ENCODE measurements at places on chromosomes 5 and 9.
A peak's percentile ranks its signal among the peaks of the same experiment; 100 is the strongest.

- DNase-seq: no peak
These were observed 55.8 kb downstream of the FSTL4 start for GRCh38 chr5:133556551-133556950.

- no peak for DNase-seq
These were observed 13.1 kb upstream of the BNC2 start for GRCh38 chr9:16883586-16883985.

DNA sequence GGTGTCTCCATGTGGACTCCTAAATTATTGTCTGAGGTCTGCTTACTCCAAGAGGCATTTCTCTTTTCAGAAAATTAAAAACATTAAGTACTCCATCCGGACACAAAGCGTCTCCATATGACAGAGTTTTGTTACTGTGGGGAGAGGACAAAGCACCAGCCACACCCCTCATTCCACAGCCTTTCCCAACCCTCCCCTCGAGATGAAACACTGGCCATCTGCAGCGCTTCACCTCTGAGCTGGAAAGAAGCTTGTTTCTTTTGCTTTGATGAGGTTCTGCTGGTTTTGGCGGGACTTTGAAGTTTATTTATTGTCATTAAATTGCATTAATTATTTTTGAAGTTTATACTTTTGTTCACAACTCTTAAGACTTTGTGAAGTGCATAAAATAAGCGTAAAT, 27.6 kb upstream of the NKD2 start:
- peak; percentile 66 for DNase-seq

- DNase-seq: peak; percentile 73
These were observed 99.9 kb downstream of the GTF3C4 start for GRCh38 chr9:132769906-132770769.

DNA sequence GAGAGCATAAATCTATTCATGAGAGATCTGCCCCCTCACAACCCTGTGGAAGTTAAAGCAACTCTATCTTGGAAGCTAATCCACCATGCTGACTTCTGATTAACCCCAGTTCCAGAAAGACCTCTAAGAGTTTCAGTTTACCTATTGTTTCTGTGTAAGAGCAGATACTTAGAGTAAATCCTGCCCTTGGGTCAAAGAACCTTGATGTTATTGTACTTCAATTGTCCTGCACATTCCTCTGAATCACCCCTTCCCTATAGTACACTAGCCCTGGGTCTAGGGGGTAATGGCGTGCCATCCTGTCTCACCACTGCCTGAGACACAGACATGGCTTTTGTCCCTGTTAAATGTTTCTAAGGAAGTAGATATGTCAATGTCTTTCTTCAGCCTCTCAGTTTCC, 138.6 kb downstream of the CAAP1 start:
- no peak for DNase-seq

GRCh38 chr9:121743441-121744001, 92.1 kb downstream of the DAB2IP start:
- no peak for DNase-seq

DNA sequence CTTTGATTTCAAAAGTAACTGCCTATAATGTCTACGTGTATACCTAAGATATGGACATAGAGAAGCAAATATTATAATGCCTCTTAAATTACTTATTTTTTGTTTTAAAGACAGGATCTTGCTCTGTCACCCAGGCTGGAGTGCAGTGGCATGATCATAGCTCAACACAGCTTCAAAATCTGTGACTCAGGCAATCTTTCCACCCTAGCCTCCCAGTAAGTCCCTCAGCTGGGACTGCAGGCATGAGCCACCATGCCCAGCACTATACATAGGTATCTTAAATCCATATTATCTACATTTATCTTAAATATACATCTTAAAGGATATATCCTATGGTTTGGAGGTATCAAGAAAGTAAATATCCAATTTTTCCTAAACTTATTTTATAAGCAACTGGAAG, 261.2 kb downstream of the ARL15 start:
- DNase-seq: no peak

GRCh38 chr9:27990524-27990923, 417.2 kb upstream of the C9orf72 start:
- no peak for DNase-seq

DNA sequence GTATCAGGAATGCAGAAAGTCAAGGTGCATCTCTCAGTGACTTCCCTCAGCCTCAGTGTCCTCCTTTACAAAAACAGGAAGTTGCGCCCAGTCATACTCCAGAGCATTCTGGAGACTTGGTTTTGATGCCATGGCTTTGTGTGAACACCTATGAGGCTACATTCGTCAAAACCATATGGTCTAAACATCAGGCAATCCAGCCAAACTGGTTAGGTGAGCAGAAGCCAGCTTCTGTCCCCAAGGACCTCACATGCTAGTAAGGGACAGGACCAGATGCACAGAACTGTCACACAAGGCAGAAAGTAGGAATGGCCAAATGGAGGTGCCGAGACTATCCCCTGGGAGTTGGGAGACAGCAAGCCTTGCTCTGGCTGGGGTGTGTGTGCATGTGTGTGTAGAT, 217.2 kb downstream of the MELK start:
- no peak for DNase-seq
